Right atrium auricular region (tissue), 2 donors: ENCODE measurements at places on chromosomes 3 and 15. TPM values are rescaled to one million over a fixed set of nuclear protein-coding genes. Genes with fewer than 3 reads are reported as not detected.

Gene PCSK6
- total RNA-seq: 14.4 TPM

Gene SEMA6D
- total RNA-seq: 14.3 TPM

Gene ZSCAN29
- 10.1 TPM for total RNA-seq

Gene GOLGA8M
- total RNA-seq: not detected
